ENCODE measurements at places on chromosomes 12 and 14.

DNA sequence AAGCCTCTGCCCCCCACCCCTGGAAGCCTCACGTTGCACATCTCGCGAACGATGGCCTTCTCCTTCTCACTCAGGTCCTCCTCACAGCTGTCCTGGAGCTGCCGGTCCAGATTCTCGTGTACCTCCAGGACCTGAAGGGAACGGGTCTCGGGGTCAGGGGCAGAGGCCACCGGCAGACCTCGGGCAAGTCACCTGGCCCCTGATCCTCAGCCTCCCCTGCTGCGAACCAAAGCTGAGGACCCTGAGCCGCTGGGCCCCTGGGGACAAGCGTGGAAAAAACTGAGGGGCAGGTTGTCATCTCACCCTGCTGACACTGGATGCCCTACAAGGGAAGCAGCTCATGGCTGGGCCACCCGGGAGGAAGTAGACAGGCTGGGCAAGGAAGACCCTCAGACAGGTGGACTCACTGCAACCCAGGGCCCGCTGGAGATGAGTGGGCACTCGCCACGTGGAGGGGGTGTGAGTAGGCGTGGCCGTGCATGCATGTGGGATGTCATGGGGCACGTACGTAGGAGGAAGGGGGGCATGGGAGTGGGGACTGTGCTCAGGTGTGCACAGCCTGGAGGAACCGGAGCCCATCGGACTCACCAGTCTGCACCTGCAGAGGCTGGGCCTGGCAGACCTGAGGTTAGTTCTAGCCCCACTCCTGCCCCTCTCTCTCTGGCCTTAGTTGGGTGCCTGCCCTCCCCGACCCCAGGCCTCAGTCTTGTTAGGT, 35.1 kb downstream of the CCNK start:
- no peak for DNase-seq

DNA sequence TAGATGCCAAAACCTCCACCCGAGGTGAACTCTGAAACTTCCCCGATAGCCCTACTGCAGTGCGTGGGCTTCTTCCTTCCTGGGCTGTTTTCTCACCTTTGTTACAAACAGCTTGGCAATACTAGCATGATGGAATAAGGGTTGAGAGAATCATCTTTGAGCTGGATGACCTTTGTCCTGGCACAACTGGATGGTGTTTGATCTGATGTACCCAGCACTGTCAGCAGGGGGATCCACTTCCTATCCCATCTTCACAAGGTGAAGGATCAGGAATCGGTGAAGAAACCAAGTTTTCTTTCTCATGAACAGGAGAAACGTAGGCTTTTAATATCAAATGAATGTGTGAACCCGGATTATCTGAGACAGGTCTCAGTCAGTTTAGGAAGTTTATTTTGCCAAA, 19.5 kb upstream of the LRRC10 start:
- DNase-seq: peak; percentile 26

GRCh38 chr12:50842637-50843493, at the start of gene TMPRSS12:
Gene TMPRSS12, plus strand, starts transcription at chr12:50842926. Its CDS starts 39 bp downstream, at chr12:50842965.
- no peak for DNase-seq

DNA sequence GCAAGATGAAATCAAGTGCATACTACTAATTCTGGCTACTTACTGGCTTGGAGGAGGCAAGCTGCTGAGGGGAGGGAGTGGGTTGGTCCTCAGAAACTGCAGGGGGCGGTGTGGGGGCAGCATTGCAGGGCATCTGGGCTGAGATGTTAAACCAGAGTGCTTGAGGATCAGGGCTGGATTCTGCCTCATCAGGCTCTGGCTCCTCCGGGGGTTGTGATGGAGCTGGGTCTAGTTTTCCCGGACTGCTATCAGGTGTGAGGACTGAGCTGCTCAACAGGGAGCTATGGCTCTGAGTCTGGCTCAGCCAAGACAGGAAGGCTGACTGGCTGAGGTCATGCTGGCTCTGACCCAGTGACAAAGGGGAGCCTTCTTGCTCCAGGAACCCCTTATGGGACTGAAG, 28.6 kb downstream of the BAZ2A start:
- no peak for DNase-seq

DNA sequence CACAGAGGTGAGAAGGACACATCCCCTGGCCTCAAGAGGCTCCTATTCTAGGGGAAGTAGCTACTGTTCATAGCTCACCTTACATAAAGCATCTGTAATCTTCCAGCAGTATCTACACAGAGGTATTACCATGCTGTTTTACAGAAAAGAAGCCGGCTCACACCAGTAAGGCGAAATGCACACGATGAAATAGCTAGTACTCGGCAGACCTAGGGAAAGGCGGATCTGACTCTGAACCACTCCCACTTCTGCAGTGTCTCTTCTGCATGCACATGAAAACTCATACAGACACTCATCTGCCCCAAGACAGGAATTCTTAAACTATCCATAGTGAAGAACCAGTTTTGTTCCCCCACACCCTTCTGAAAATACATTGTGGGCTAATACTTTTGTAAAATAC, 73.6 kb downstream of the IQSEC3 start:
- DNase-seq: no peak

GRCh38 chr12:7937833-7938506, 2.0 kb upstream of the SLC2A3 start:
- DNase-seq: peak; percentile 24

DNA sequence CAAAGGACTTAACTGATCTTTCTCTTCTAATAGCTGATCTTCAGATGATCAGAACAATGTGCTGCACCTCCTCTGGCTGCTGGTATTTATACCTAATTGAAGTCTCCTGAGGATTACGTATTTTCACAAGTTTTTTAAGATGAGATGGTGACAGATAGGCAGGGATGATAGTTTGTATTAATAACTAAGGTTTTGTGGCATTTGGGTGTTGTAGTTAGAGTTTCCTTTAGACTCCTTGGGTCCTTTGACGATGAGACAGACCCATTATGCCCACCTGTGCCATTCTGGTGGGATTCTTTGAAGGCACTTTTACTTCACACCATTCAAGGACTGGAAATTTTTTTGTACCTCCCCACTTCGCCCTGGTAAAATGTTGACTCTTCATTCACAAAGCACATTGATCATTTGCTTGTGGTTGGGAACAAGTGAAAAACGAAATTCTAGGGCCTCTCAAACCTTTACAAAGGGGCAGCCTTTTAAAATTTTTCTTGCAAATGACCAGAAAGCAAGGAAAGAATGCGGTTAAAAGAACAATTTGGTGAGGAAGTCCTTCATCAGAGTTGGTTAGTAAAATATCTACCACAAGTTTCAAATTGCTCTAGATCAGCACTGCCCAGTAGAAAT, at the start of gene IFNG:
Gene IFNG (minus strand): TSS at position 60 of the 624 bp plus-strand sequence. CDS start 125 bp downstream, outside the sequence.
- no peak for DNase-seq

GRCh38 chr12:106552228-106552627, 30.6 kb upstream of the RFX4 start:
- no peak for DNase-seq

DNA sequence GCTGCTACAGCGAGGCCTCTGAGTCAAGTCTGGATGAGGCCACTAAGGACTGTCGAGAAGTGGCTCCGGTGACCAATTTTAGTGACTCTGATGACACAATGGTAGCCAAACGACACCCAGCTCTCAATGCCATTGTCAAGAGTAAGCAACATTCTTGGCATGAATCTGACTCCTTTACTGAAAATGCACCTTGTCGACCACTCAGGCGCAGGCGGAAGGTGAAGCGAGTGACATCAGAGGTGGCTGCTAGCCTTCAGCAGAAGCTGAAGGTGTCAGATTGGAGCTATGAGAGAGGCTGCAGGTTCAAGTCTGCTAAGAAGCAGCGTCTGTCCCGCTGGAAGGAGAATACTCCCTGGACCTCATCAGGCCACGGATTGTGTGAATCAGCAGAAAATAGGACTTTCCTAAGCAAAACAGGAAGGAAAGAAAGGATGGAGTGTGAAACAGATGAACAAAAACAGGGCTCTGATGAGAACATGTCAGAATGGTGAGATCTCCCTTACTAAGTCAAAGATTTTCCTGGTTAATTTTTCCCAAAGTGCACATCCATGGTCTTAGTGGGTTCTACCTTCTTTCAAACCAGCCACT, 2.9 kb downstream of the GPATCH2L start:
- DNase-seq: no peak

GRCh38 chr12:42996869-42997431, 407.4 kb upstream of the PRICKLE1 start:
- no peak for DNase-seq

DNA sequence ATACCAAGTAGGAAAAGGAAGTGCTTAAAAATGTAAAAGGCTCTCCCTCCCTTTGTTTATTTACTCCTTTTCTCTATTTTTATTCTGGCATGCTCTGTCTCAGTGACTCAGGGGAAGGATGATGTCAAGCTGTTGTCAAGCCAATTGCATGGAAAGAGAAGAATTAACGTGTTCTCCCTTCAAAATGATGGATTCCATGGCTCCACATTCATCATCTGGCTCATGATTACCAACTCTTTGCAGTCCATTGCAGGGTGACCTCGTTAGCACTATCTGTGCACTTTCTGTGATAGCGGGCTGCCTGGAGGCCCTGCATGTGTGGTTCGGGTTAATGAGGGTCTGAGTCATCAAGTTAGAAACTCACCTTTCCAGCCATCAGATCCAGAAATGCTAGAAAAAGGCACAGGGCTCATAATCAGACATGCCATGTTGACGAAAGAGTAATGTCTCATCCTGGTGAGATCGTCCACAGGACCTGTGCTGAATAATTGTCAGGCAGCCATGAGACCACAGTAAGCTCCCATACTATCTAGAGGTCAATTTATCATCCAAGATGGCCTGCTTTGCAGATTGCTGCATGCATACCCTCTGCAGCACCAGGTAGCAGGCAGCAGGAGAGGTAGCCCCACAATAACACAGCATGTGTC, 79.2 kb upstream of the BTG1 start:
- DNase-seq: peak; percentile 29

DNA sequence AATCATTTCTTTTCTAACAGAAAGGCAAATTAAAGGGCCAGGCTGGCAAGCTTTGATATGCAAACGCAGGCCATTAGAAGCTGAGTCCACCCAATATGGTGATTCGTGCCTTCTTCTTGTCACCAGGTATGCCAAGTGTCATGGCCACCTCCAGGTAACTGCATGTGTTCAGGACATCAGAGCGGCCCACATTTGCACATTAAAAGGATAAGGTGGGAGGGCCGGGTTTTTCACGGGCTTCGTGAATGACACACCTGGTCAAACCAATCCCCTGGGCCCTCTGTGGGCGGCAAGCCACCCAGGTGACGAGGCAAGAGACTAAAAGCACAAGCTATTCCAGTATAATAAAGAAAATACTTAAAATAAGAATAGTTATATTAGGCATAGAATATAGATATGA, 75.9 kb upstream of the TSPAN11 start:
- no peak for DNase-seq

GRCh38 chr12:57250956-57251355, at the start of gene STAC3:
Gene STAC3, minus strand, starts transcription at chr12:57251187. Its CDS starts 1,551 bp downstream, at chr12:57249636.
- DNase-seq: no peak

DNA sequence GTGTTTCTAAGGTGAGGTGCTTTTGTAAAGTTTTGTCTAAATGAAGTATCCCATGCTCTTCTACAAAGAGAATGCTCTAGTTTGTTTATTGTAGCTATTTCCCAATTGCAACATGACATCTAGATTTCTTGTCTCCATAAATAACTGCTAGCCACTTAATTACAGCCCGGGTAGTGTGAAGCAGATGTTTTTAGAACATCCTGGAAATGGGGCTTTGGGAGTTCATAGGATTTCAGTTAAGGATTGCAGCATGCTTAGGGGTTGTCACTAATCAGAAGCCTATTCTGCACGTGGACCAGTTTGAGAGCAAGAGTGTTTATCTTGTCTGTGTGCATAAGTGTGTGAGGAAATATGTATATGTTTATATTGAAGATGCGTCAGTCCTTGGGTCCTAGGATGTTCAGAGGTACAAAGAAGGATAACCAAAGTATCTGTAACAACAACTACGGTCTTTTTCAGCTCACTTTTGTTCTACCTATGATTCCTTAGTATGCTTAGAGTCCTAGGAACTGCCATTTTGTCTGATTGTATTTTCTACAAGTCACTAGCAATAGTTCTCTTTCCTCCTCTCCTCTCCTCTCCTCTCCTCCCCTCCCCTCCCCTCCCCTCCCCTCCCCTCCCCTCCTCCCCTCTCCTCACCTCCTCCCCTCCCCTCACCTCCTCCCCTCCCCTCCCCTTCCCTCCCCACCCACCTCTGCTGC, 135.3 kb downstream of the ACSS3 start:
- no peak for DNase-seq

- no peak for DNase-seq
Measured at GRCh38 chr12:11777962-11778361, 128.5 kb downstream of the ETV6 start.

DNA sequence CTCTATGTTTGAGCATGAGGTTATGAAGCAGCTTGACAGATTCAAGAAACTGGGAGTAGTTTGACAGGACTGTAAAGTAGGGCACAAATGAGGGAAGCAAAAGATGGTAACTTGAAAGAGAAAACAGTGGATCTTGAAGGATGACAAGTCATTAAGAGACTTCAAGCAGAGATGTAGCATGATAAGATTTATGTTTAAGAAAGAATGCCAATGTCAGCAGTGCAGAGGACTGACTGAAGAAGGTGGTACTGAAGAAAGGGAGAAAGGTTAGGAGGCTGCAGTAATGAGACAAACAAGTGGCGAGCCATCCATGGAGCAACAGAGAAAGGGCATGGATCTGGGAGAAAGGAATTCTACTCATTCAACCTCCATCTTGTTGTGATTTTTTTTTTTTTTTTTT, 120.2 kb upstream of the RAP1B start:
- DNase-seq: no peak

DNA sequence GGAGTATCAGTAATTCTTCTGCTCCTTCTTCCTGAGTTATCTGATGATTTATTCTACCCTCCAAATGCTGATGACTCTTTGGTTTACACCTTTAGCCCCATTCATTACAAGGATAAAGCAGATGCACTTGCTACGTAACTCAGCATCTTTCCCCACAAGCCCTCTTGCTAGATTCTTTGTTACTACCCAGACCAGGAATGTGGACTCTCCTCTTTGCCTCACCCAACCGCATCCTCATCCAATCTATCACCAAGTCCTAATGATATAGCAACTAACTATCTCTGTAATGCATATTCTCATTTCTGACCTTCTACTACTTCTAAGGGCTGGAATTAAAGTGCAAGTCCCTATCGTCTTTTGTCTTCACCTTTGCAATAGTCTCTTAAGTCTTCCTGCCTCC, 9.2 kb downstream of the KRT1 start:
- DNase-seq: no peak

- DNase-seq: no peak
Measured at GRCh38 chr12:92164712-92165111, 19.1 kb upstream of the BTG1 start.

- no peak for DNase-seq
Measured at GRCh38 chr14:30445852-30446251, 113.1 kb upstream of the G2E3 start.

DNA sequence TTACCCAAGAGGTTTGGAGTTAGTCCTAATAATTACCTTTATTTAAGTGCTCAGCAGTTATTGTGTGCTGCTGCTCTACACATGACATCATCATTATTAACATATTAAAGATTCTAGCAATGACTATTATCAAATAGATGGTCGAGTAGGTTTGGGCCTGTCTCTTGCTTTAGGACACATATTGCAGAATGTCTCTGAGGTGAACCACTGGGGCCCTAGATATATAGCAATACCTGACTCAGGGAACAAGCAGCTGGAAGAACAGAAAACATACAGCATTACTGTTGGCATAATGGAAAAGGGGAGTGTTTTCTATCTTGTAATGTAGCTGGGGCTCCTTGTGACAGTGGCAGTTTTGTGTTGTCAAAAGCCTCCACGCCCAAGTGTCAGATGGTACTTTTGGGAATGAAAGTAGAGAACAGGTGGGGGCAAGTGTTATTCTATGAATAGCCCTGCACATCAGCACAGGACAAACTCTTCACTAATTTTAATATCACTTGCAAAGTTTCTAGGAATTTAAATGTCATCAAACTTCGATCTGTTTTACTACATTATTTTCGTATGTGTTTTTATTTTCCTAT, 54.6 kb downstream of the C12orf56 start:
- no peak for DNase-seq

All from RPMI7951 (cell line).